ENCODE measurements at places on chromosomes 4 and X.
A peak's percentile ranks its signal among the peaks of the same experiment; 100 is the strongest.

DNA sequence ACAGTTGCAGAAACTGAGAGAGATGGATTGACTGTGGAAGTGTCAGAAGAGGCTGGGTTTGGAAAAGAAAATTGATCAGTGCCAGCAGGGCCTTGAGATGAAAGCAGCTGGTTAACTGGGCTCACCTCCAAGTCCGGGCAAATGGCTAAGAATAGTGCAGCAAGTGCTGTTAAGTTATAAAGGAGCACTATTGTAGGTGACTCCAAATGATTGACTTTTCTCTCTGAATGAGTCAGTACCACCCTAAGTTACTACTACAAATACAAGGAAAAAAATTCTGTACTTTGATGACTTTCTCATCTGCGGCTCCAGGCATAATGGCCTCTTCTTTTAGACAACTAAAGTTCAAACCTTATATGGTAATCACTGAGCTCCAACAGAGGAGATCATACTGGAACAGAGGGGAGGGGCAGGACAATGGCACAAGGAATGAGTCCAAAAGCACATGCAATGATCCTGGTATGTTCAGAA, 733.4 kb upstream of the INTU start:
- peak; percentile 75 for DNase-seq

- no peak for DNase-seq
Observed at GRCh38 chr4:2823301-2823670, 20.4 kb upstream of the ADD1 start.

- DNase-seq, result no peak
Observed at GRCh38 chr4:158906073-158906472, 137.2 kb downstream of the FNIP2 start.

- DNase-seq, result no peak
Observed at GRCh38 chr4:113447769-113448168, 313.8 kb downstream of the CAMK2D start.

DNA sequence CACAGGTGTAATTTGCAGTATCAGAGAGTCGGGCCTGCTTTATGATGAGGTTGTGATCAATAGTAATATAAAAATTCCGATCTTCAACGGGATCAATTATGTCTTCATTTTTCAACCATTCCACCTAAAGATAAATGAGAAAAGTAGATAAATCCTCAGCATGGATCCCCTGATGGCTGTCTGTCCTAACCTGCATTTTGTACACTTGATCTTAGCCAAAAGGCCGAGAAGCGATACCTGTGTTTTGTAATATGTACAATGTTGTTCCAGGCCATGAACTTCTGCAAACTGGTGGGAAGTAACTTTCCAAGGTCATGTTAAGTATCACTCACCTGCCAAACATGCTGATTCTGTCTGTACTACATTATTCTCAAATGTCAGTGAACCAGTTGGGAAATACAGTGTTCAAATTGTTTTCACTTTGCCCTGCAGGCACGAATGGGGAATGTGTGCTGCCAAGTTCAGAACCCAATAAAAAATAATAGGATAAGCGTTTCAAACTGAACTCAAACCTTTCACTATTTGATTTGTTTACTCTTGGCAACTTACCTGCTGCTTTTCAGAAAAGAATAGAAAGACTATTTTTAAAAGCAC, 298.1 kb downstream of the UNC5C start:
- DNase-seq, result no peak

DNA sequence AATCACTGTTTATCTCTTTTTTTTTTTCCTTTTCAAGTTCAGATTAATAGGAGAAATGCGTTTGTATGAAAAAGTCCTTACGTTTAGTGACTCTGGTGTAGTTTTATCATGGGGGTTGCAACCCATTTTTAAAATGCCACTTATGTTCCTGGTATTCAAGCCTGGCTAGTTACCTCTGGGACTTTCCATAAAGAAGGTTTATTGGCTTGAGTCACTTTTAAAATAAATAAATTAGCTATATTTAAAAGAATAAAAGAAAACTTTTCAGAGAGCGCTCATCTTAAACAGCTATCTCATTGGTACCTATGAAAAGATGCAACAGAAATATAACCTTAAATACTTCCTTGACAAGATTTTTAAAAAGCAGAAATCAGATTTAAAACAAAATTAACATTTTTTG, 275.0 kb upstream of the IL1RAPL1 start:
- no peak for DNase-seq

DNA sequence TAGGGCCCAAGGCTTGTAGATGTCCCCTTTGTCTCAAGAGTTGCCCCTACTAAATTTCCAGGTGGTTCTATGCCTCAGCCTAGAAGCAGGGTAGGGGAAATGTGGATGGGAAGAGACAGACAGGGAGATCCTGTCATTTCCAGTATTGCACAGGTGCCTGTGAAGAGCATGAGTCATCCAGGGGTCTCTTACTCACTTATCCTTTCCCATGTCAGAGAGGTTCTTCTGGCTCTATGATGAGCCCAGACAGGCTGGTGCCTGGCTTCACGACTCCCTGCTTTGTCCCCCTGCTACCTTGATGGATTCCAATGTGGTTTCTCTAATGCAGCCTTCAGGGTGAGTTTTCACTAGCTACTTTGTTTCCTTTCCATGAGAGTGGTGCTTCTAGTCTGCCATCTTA, 35.2 kb upstream of the DDX60 start:
- DNase-seq, result peak; percentile 35

DNA sequence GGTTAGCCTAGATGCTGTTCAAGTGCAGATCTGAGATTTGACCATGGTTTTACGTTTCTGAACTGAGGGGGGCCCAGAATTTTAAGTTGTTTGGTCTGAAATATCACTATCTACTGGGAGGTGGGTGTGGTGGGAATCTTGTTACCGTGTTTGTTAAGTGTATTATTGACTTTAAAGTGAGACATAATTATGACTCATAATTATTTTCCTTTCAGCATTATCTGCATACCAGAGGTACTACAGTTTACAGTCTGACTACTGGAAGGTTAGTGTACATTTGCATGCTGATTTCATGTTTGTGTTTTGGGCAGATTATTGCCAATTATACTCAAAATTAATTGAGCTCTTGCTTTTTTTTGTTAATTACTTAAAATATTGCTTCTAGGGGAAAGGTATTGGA, 101.5 kb downstream of the KDM6A start:
- peak; percentile 42 for DNase-seq

DNA sequence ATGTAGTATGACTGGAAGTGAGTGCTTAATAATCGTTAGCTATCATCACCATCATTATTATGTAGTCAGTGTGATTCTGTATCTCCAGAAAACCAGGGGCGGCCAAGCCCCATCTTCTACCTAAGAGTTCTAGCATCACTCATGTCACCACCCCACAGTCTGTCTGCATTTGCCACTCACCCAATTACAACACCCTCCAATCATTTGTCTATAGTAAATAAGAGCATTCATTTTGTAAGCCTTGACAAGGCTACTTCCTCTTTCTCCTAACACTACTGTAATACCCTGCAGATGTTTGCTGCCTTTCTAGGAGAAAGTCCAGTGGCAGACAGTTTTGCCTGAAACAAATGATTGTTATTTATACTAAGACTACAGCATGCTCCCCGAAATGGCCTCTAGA, 15.8 kb upstream of the IL21 start:
- DNase-seq, result no peak

DNA sequence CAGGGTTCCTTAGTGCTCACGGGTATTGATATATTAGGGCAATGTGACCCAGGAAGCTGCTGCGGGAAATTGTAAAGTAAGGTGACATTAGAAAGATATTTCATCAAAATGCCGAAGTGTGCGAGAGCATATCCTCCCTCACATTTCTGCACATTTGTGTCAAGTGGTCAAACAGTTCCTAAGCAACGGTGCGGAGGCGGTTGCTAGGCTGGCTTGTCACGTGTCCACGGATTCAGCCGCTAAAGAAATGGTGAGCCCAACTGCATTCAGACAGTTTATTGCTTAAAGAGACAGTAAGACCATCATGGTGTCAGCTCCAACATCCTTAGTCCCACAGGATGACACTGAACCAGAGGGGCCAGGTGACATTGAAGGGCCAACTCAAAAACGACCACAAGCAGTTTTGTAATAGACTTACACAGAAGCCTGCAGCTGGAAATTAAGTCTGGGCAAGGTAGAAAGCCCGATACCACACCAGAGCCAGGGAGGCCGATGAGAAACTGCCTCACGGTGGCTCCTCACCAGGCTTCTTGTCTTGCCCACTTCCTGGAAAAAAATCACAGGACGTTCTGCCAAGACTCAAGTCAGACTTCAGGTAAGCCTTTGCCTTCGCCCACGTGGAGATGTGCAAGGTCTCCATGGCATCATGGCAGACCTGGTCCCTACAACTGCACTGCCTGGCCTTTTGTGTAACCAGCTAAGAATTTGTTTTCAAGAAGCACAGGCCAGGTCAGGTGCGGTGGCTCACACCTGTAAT, 50.4 kb downstream of the USP11 start:
- no peak for DNase-seq
